Activated naive CD4-positive, alpha-beta T cell treated with anti-CD3 and anti-CD28 coated beads for 36 hours (primary cell): ENCODE measurements at places on chromosomes 3 and 15. TPM values are rescaled to one million over a fixed set of nuclear protein-coding genes. Genes with fewer than 3 reads are reported as not detected.

IGSF10 gene
- not detected for total RNA-seq

LRRC34 gene
- total RNA-seq = 3.9 TPM

TMC3 gene
- not detected for total RNA-seq

APOD gene
- total RNA-seq = 0.44 TPM

MITF gene
- not detected for total RNA-seq

ACAN gene
- total RNA-seq = not detected

ECE2 gene
- total RNA-seq = not detected

DLG1 gene
- total RNA-seq = 51.9 TPM

MKRN2OS gene
- not detected for total RNA-seq

P2RY12 gene
- not detected for total RNA-seq

DNA sequence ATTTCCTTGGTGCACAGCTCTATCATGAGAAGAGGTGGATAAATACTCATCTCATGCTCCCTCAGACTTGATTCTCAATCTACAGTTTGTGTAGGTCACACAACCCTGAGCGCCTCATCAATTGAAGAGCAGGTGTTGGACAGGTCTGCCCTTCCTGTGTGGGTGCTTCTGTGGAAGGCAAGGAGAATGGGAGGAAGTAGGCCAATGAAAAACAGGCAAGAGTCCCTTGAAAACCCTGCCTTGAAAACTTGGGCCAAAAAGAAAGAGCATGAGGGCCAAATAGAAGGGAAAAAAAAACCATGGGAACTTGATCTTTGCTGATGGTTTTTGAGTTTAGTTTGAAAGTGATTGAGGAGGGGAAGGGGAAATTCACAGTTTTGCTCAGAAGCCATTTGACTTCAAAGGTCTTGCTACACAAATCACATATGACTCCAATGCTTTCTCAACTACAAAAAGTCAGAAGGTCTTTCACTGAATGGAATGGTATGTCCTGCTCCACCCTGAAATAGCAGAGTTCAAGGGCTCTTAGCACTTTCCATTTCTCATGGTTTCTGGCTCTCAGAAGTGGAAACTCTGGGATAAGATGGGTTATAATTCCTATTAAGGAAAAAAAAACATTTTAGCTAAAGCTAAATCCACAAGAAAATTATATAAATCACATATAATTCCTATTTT is 37.2 kb upstream of the TM4SF1 start:
- H3K27me3 ChIP-seq = peaks cover 12% of the 10 kb centered on the region
- H3K4me3 ChIP-seq = no peak overlapping the region
- no peak for DNase-seq
- H3K36me3 ChIP-seq = no peaks in the 10 kb centered on the region

DNA sequence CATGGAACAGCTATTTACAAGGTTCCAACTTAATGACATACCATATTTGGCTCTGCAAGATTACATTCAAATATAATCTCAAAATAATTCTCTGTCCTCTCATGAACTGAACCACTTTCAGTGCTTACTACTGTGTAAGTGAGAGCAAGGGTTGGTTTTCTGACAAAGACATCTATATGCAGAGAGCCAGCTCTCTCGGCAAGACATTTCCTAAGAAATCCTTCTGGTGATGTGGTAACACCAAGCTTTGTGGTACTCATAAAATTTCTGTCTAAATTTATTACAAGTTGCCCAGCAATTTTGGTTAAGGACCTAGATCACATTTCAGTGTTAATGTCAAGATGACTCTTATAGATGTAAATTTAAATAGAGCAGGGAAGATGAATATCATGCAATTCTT is 184.9 kb downstream of the GAP43 start:
- H3K27me3 ChIP-seq = peaks cover 11% of the 10 kb centered on the region
- H3K4me3 ChIP-seq = no peak overlapping the region
- peaks cover 3% of the 10 kb centered on the region for H3K4me1 ChIP-seq
- no peak for DNase-seq
- no peak overlapping the region for H3K27ac ChIP-seq
- H3K36me3 ChIP-seq = no peaks in the 10 kb centered on the region

DNA sequence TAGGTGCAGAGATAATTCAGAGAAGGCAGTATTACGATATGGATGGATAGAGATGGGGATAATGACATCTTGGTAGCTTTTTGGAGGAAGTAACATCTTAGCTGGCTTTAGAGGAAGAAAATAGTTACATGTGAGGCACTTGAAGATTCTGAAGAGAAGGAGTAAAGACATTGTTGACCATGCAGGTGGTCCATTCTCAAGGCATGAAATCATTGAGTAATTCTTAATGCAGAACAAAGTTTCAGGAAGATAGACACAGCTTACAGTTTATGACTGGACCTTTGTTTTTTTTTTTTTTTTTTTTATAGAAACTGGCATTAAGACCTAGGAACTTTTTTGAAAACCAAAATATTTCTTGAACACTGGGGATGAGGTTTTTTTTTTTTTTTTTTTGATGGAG is 28.2 kb downstream of the MBNL1 start:
- no peaks in the 10 kb centered on the region for H3K27me3 ChIP-seq
- H3K36me3 ChIP-seq = peaks cover 38% of the 10 kb centered on the region
- DNase-seq = no peak
- H3K4me1 ChIP-seq = peaks cover 84% of the 10 kb centered on the region

DNA sequence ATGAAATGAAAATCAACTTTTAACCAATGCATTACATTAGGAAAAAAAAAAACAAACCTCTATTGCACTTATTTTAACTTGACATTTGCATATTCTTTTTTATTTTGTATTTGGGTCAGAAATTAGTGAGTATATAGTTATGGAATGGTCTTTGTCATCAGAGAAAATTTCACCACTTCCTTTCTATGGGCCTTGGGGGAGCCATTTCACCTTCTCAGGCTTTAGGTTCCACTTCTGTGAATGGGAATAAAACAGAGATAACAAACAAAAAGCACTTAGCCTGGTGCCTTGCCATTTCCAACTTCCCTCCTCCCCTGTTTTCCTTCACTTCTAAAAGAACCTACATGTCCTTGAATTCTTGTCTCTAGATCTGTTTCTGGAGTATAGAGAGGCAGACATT is 168.0 kb upstream of the STT3B start:
- no peaks in the 10 kb centered on the region for H3K36me3 ChIP-seq
- no peak overlapping the region for H3K27ac ChIP-seq
- DNase-seq = no peak
- no peaks in the 10 kb centered on the region for H3K27me3 ChIP-seq
- no peaks in the 10 kb centered on the region for H3K4me1 ChIP-seq
- no peak overlapping the region for H3K4me3 ChIP-seq

DNA sequence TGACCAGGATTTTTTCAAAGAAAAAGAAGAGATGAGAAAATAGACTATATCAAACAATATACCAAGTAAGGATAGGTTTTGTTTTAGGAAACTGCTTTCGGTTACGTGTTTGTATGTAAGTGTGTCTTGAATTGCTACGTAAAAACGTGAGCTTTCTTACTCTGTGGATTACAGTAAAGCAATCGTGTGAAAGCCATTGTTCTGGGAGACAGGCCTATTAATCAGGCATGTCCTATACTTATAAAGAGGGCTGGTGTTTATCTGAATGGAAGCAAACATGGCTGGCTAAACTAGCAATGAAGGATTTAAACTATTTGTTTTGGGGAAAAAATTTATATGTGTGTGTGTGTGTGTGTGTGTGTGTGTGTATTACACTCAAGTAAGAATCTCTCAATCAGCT is 2.6 kb downstream of the EHHADH start:
- no peak overlapping the region for H3K4me3 ChIP-seq
- H3K36me3 ChIP-seq = peaks cover 1% of the 10 kb centered on the region
- H3K27ac ChIP-seq = no peak overlapping the region
- no peak for DNase-seq
- H3K27me3 ChIP-seq = peaks cover 12% of the 10 kb centered on the region

DNA sequence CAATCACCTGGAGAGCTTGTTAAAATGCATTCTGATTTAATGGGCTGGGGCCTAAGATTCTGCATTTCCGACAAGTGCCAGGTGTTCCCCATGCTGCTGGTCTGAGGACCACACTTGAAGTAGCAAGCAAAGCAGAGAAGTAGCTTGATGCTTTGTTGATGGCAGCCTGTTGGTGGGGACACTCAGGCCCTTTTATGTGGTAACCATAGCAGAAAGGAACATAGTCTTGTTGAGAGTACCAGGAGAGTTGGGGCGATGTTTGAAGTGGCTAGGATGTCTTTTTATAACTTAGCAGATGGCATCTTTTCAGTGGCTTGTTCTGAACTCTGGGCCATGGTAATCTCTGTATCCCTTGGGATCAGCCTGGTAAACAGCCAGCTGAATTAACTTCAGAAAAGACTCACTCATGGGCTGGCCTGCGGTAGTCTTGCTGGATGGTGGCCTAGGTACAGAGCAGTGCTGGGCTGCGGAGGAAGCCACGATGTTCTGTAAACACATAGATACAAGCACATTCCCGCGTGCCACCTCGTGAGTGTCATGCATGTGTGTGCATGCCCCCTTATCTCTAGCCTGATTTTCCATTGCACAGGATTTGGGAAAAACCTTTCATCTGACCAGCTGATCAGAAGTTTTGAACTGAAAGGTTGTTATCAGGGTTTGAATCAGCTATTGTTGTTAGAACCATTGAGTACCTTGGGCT is 292.4 kb upstream of the LRRFIP2 start:
- no peaks in the 10 kb centered on the region for H3K4me1 ChIP-seq
- H3K36me3 ChIP-seq = no peaks in the 10 kb centered on the region
- DNase-seq = no peak
- no peak overlapping the region for H3K27ac ChIP-seq
- no peak overlapping the region for H3K4me3 ChIP-seq
- peaks cover 36% of the 10 kb centered on the region for H3K27me3 ChIP-seq

GRCh38 chr3:15805756-15806266 is 8.0 kb upstream of the ANKRD28 start:
- DNase-seq = no peak
- H3K36me3 ChIP-seq = no peaks in the 10 kb centered on the region
- no peak overlapping the region for H3K27ac ChIP-seq
- H3K4me1 ChIP-seq = peaks cover 59% of the 10 kb centered on the region

DNA sequence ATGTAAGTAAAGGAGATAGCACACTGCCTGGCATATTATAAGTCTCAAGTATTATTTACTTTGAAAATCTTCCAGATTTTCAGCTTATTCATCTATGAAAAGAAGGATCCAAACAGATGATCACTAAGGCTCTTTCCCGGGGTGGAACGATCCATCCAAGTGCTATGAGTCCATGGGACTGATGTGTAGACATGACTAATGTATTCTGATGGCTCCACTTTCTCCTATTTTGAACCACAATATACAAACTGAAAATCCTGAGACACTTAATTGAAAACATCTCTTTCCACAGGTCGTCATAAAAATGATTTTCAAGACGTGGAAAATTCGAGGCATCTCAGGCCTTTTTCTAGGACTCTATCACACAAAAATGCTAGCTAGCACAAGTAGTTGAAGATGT is 33.4 kb upstream of the CHRM5 start:
- DNase-seq = no peak
- H3K27me3 ChIP-seq = no peaks in the 10 kb centered on the region
- no peaks in the 10 kb centered on the region for H3K4me1 ChIP-seq
- no peak overlapping the region for H3K27ac ChIP-seq
- no peaks in the 10 kb centered on the region for H3K36me3 ChIP-seq
- H3K4me3 ChIP-seq = no peak overlapping the region

GRCh38 chr3:118766306-118766669 is 268.4 kb downstream of the IGSF11 start:
- no peaks in the 10 kb centered on the region for H3K36me3 ChIP-seq
- no peak overlapping the region for H3K27ac ChIP-seq
- no peak for DNase-seq
- H3K4me3 ChIP-seq = no peak overlapping the region
- no peaks in the 10 kb centered on the region for H3K4me1 ChIP-seq

DNA sequence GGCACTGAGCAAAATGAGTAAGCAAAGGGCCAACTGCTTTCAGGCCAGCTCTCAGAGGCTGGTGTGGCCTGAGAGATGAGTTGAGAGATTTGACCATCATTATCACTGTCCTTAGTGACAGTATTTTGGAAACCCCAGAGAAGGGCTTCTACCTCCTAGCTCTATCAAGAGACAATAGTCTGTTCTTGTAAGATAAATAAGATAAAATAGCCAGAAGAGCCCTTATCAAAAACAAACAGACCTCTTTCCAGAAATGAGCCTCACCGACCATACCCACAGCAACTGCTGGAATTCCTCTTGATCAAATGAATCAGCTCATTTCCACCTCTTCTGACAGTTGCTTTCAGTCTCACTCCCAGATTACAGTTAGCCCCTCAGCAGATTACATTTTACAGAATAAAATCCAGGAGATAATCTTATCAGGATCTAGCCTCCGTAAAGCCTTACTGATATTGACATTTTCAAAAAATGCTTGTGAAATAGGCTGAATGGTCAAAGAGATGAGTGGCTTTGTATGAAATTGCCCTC is 4.5 kb downstream of the HDC start:
- DNase-seq = no peak
- H3K27ac ChIP-seq = peak overlapping the region; percentile 98

- H3K4me3 ChIP-seq = no peak overlapping the region
- DNase-seq = no peak
- H3K27ac ChIP-seq = no peak overlapping the region
- no peaks in the 10 kb centered on the region for H3K4me1 ChIP-seq
Observed at GRCh38 chr3:152927131-152927530, 92.2 kb downstream of the P2RY1 start.

DNA sequence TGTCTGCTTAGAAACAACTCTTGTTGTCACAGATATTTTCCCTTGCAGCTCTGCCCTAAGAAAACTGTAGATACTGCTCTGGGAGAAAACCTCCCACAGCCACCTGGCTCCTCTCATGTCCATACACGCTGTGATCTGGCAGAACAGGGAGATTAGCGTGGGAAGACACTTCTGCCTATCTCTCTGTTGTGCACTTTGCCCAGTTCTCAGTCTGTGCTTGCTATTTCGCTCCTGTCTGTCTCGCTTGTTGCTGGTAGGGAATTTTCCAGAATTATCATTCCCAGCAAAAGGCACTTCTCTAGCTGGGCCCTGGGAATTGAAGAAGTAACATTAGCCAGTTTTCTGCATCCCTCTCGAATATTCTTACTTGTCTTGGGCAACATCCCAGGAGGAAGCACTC is 8.1 kb upstream of the GATM start:
- H3K4me1 ChIP-seq = no peaks in the 10 kb centered on the region
- no peak overlapping the region for H3K4me3 ChIP-seq
- peaks cover 11% of the 10 kb centered on the region for H3K27me3 ChIP-seq
- no peak for DNase-seq

DNA sequence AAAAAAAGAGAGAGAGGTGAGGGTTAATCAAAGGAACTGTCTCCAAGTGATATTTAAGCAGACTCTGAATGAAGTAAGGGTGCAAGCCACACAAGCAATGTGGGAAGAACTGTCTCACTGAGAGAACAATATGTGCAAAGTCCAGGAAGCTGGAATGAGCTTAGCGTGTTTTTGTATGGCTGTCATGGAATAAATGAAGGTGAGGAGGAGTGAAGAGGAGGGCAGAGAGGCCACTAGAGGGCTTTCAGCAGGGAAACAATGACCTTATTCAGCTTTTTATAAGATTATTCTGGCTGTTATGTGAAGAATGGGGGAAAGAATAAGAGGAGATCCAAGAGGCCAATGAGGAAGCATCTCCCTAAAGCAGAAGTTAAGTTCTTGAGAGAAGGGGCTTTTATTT is 86.9 kb upstream of the COL8A1 start:
- H3K4me1 ChIP-seq = no peaks in the 10 kb centered on the region
- no peaks in the 10 kb centered on the region for H3K36me3 ChIP-seq
- H3K27ac ChIP-seq = no peak overlapping the region
- peaks cover 7% of the 10 kb centered on the region for H3K27me3 ChIP-seq

- peaks cover 5% of the 10 kb centered on the region for H3K4me1 ChIP-seq
- no peak for DNase-seq
- peaks cover 11% of the 10 kb centered on the region for H3K36me3 ChIP-seq
- no peak overlapping the region for H3K27ac ChIP-seq
Observed at GRCh38 chr3:49534581-49535441, 19.5 kb upstream of the BSN start.

- no peak for DNase-seq
- no peaks in the 10 kb centered on the region for H3K36me3 ChIP-seq
- H3K27ac ChIP-seq = no peak overlapping the region
- H3K27me3 ChIP-seq = peaks cover 12% of the 10 kb centered on the region
- H3K4me3 ChIP-seq = no peak overlapping the region
- H3K4me1 ChIP-seq = no peaks in the 10 kb centered on the region
Observed at GRCh38 chr3:53464424-53464823, 30.0 kb upstream of the CACNA1D start.
